Type B pancreatic cell (in vitro differentiated cells): ENCODE measurements at places on chromosomes 7 and 10.

- H3K27ac ChIP-seq = no peak overlapping the region
- DNase-seq = no peak
- no peak overlapping the region for H3K4me3 ChIP-seq
- H3K36me3 ChIP-seq = no peaks in the 10 kb centered on the region
- H3K27me3 ChIP-seq = peaks cover 4% of the 10 kb centered on the region
- H3K4me1 ChIP-seq = peaks cover 4% of the 10 kb centered on the region
These were observed 53.6 kb downstream of the TMEM130 start for GRCh38 chr7:98816241-98816640.

DNA sequence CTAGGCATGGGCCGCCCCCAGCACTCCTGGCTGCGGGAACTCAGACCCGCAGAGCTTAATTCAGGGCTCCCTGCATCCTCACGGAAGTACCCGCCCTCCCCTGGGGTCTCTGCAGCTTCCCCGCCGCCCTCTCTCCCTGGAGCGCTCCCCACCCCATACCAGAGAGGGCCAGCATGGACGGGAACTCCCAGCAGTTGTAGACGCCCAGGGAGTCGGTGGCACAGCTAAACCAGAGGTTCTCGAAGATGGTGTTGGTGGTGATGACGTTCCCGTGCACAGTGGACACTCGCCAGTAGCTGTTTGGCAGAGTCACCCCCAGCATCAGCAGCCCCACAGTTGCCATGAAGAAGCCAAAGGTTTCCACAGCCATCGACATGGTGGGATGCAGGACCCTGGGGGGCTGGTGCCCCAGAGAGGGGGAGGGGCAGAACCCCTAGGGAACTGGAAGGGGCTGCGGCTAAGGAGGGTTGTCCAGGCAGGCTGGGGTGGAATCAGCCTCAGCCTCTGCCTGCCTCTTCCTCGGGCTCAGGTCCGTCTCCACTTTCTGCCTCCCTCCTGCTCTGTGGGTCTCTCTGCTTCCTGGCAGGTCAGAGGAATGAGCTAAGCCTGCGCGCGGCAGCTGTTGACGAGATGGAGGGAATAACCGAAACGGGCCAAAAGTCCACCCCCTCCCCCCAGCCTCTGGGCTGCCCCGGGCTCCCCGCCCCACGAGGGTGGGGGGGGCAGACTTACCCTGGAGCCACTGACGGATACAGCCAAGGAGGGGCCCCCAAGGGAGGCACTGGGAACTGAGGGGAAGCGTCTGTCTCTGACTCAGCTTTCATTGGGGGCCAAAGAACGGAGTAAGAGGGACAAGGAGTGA is at the start of gene CLDN15:
Gene CLDN15 (minus strand): TSS at position 597 of the 862 bp plus-strand sequence. CDS start 221 bp downstream, at position 376.
- no peaks in the 10 kb centered on the region for H3K36me3 ChIP-seq
- DNase-seq = no peak
- no peak within 1 kb of the TSS for H3K27ac ChIP-seq

DNA sequence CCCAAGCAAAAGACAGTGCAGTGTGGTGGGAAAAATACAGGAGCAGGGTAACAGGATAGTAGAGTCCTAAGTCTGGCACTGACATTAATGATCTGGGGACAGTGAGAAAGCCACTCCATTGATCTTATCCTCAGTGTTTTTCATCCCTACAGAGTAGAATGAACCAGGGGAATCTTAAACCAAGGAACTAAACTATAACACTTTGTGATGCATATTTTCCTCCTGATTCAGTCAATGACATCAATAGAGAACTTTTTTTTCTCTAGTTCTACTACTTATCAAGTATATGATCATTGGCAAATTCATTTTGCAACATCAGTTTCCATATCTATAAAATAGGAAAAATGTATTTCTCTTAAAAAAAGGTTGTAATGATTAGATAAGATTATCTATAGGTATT is 151.1 kb downstream of the TMEM26 start:
- H3K4me1 ChIP-seq = peaks cover 6% of the 10 kb centered on the region
- H3K27me3 ChIP-seq = peaks cover 3% of the 10 kb centered on the region
- H3K27ac ChIP-seq = no peak overlapping the region

DNA sequence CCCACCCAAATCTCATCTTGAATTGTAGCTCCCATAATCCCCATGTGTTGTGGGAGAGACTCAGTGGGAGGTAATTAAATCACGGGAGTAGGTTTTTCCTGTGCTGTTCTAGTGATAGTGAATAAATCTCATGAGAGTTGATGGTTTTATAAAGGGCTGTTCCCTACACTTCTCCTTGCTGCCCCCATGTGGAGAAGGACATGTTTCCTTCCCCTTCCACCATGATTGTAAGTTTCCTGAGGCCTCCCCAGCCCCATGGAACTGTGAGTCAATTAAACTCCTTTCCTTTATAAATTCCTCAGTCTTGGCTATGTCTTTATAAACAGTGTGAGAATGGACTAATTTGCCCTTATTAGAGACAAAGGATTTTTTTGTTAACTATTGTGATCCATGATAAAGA is 48.5 kb upstream of the MKX start:
- no peak overlapping the region for H3K27ac ChIP-seq
- no peaks in the 10 kb centered on the region for H3K36me3 ChIP-seq
- no peak overlapping the region for H3K4me3 ChIP-seq
- H3K4me1 ChIP-seq = no peaks in the 10 kb centered on the region

DNA sequence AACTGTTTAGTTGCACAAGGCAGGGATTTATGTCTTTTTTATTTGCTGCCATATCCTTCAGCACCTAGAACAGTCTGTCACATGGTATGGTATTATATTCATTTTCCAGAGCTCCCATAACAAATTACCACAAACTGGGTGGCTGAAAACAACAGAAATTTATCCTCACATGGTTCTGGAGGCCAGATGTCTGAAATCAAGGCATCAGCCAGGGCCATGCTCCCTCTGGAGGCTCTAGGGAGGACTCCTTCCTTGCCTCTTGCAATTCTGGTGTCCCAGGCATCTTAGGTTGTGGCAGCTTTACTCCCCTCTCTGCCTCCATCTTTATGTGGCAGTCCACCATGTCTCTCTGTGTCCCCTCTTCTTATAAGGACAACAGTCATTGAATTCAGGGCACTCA is 43.1 kb downstream of the MET start:
- H3K27ac ChIP-seq = no peak overlapping the region
- H3K4me1 ChIP-seq = peaks cover 15% of the 10 kb centered on the region
- no peak overlapping the region for H3K4me3 ChIP-seq
- no peak for DNase-seq
- H3K27me3 ChIP-seq = no peaks in the 10 kb centered on the region
- H3K36me3 ChIP-seq = peaks cover 5% of the 10 kb centered on the region

- H3K27ac ChIP-seq = no peak overlapping the region
- no peaks in the 10 kb centered on the region for H3K36me3 ChIP-seq
- H3K27me3 ChIP-seq = peaks cover 30% of the 10 kb centered on the region
- no peak for DNase-seq
- H3K4me1 ChIP-seq = no peaks in the 10 kb centered on the region
These were observed 155.8 kb upstream of the HABP2 start for GRCh38 chr10:113397047-113397446.

DNA sequence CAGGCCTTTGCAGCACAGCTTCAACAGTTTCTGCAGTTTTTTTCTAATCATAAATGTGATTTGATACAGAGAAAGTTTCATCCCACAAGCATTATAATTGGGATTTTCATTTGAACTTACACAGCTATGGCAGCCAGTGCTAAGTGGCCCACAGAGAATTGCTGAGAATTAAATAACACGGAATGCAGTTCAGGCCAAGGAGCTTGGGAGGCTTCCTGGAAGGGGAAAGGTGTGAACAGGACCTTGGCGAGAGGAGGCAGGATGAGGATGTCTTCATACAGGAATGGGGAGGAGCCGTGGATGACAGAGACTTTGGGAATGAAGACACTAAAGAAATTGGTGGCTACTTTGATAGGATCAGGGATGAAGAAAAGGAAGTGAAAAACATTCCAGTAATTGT is 95.3 kb downstream of the ZNF22 start:
- no peak overlapping the region for H3K27ac ChIP-seq
- DNase-seq = no peak
- peaks cover 33% of the 10 kb centered on the region for H3K4me1 ChIP-seq
- no peaks in the 10 kb centered on the region for H3K36me3 ChIP-seq
- no peak overlapping the region for H3K4me3 ChIP-seq

DNA sequence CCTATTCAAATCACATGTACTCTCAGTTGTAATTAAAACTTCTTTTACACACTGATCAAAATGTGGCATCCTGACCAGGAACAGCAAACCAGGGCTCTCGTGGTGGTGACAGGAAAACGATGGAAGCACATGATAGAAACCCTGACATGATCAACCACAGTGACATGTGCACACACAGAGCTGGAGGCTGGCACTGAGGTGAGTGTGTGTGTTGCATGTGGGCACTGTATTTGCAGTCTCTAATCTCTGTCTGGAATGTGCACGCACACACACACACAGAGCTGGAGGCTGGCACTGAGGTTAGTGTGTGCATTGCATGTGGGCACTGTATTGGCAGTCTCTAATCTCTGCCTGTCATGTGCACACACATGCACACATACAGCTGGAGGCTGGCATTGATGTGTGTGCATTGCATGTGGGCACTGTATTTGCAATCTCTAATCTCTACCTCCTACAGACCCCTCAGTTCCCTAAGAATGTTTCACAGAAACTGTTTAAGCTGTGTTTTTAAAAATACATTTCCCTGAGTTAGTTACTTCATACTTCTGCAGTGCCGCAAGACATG is 406.9 kb downstream of the SFMBT2 start:
- H3K4me3 ChIP-seq = no peak overlapping the region
- H3K27me3 ChIP-seq = peaks cover 24% of the 10 kb centered on the region
- no peaks in the 10 kb centered on the region for H3K36me3 ChIP-seq
